Right lung (tissue), 10 donors: ENCODE measurements at places on chromosomes 5 and 9. TPM values are rescaled to one million over a fixed set of nuclear protein-coding genes. Genes with fewer than 3 reads are reported as not detected.

- DNase-seq = no peak
These were observed 10.8 kb downstream of the DMAC1 start for GRCh38 chr9:7788772-7789171.

DNA sequence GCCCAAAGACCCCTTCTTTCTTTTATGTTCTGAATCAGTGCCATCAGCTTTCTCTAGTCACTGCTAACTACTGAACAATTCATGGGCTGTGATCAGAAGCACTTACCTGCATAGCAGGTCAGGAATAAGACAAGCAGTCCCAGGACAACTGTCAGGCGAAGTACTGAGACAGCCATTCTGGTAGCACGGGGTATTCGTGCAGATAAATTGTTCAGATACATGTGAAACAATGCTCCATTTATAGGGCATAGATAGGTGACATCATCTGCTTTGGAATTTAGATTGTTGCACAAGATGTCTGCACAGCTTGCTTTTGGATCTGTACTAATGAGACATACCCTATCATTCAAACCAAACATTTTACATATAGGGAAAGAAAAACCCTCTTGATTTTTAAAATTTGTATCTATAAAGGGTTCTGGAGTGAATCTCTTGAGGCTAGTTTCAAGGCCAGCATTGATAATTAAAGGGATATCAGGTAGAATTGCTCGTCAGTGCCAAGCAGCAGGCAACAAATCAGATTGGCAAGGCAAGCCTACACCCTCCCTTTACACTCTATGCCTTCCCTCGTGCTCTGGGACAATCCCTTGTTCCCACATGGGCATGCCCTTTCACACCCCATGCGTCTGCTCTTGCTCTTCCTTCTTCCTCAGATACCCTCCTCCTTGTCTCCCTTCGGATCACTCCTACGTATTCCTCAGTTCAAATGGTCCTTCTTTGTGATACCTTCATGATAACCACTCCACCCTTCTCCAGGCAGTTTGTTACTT is at the start of gene C5orf46:
TSS of gene C5orf46 (minus strand) at position 213 of the 770 bp plus-strand sequence. CDS start at position 176, 37 bp downstream.
- no peak for DNase-seq

GRCh38 chr9:132472199-132472598 is 62.2 kb downstream of the CFAP77 start:
- DNase-seq = no peak

DNA sequence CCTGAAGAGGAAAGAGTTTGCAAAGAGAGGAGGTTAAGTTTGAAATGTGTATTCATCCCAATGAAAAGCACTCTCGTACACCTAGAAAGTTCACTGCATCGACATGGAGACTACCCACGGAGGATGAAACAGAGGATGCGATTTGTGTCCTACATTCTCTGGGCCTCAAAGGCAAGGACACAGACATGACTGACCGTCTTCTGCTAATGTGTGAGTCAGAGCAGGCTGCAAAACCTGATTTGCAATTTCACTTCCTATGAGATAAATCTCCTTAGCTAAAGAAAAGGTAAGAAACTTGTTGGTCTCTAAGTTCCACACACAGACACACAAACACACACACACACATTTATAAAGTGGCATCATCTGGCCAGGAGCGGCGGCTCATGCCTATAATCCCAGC is 98.6 kb downstream of the GNAQ start:
- no peak for DNase-seq

DNA sequence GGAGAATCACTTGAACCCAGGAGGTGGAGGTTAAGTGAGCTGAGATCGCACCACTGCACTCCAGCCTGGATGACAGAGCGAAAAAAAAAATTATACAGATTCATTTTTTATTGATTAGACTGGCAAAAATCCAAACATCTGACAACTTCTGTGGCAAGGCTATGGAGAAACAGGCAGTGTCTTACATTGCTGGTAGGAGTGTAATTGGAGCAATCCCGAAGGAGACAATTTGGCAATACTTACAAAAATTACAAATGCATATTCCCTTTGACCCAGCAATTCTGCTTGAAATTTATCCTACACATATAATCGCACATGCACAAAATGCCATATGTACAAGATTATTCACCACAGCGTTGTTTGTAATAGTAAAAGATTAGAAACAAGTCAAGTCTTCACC is 86.8 kb downstream of the MAPKAP1 start:
- DNase-seq = no peak

GRCh38 chr5:163760498-163760897 is 255.1 kb downstream of the MAT2B start:
- DNase-seq = no peak

GRCh38 chr5:90866915-90867731 is 308.5 kb downstream of the ADGRV1 start:
- DNase-seq = no peak

DNA sequence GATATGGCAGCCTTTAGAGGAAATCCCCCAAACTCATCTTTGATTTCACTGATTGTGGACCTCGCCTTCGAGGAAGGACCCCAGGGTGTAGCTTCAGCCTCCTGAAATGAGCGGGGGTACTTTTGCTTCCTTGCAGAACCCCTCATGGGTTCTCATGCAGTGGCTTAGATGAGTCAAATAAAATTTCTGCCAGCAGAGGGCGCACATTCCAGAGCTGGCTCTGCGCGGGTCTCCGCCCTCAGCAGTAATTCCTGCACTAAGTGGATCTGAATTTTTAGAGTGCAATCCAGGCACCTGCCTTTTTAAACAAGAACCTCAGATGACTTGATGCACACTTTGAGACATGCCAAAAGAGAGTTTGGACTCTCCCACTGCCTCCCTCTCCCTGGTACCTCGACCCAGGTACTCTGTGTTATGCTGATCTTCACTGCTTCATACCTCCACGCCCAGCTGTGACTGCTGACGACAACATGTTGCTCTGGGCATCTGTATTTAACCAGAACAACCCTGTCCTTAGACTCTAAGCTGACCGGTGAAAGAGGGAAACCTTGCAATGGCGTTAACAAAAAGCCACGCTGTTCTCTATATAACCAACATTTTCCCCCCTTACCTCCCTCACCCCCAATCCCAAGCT is 7.3 kb downstream of the EGFLAM start:
- DNase-seq = no peak

GRCh38 chr5:448061-448765 is 5.2 kb downstream of the EXOC3 start:
- no peak for DNase-seq

DNA sequence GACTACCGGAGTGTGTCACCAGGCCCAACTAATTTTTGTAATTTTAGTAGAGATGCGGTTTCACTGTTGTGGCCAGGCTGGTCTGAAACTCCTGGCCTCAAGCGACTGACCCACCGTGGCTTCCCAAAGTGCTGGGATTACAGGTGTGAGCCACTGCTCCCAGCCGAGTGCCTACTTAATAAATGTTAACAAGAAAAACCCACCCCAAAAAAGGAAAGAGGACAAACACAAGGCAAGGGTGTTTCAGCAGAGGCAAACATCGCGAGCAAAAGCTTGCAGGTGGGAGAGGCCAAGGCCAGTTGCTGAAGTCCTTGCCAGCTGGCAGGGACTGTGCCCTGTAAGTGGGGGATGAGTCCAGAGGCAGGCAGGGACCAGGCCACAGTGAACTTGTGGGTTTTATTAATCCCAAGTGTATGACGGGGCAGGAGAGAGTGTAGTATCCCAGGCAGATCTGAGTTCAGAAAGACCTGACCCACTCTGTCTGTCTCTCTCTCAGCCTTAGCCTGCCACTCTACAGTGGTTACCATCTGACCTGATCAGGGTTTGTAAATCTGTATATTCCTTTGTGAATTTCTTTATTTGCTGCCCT is 6.4 kb upstream of the FPGS start:
- no peak for DNase-seq

DNA sequence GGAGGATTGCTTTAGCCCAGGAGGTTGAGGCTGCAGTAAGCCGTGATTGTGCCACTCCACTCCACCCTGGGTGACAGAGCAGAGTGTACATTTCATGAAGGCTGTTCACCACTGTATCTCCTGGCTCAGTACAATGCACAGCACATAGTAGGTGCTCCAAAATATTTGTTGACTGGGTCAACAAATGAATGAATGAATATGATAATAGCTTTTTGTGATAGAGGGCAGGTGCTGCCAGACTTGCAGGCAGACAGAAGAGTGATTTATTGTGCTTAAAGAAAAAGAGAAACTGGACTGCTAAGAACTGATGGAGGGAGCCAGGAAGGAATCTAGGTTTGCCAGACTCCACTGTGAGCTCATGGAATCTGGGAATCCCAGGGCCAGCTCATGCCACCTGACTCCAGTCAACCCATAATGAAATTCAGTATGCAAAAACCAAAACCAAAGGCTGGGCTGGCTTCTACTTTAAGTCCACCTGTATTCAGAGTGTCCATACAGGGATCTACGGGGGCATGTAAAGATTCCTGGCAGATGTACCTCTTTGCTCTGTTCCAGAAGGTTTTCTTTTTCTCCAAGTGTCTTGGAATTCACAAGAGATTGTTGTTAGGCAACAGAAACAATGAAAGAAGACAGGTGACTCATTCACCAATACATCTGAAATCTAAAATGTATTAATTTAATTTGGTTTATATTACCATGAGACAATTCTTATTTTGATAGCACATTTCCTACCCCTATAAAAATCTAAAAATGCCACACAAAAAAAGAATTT is 15.5 kb upstream of the CTNNA1 start:
- no peak for DNase-seq

DNA sequence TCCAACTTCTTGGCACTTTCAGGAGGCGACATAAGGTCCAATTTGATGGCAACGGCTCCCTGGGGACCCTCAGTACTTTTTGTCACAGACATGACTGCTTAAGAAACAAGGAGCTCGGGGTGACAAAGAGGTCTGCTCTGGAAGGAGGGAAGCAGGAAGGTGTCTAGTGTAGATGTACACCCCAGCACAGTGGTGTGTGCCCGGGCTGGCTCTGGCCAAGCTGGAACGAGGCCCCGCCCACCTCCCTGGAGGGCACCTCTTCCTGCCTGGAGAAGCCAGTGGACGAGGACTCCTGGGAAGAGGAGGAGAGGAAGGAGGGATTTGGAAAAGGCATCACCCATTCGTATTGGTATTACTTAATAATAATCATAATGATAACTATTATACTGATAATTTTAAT is at the start of gene SLC36A2:
TSS of gene SLC36A2 (minus strand) at position 191 of the 400 bp plus-strand sequence. CDS start at position 92, 99 bp downstream.
- no peak for DNase-seq

DNA sequence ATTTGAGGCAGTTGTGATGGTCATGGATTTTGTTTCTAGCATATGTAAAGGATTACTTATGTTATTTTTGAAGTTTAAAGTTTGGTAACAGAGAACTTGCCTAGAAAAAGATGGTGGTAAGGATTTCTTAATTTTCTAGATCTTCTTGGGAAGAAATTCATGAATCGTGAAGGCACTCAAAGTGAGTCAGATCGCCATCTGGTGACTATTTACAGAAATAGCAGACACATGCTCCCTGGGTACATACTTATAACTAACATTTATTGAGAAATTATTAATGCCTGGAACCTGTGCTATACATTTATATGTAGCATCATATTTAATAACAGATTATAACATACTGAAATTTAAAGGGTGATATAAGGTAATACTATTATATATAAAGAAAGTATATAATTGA is 299.7 kb downstream of the IZUMO3 start:
- DNase-seq = no peak

- no peak for DNase-seq
These were observed 22.9 kb upstream of the ABCA1 start for GRCh38 chr9:104950838-104951237.

DNA sequence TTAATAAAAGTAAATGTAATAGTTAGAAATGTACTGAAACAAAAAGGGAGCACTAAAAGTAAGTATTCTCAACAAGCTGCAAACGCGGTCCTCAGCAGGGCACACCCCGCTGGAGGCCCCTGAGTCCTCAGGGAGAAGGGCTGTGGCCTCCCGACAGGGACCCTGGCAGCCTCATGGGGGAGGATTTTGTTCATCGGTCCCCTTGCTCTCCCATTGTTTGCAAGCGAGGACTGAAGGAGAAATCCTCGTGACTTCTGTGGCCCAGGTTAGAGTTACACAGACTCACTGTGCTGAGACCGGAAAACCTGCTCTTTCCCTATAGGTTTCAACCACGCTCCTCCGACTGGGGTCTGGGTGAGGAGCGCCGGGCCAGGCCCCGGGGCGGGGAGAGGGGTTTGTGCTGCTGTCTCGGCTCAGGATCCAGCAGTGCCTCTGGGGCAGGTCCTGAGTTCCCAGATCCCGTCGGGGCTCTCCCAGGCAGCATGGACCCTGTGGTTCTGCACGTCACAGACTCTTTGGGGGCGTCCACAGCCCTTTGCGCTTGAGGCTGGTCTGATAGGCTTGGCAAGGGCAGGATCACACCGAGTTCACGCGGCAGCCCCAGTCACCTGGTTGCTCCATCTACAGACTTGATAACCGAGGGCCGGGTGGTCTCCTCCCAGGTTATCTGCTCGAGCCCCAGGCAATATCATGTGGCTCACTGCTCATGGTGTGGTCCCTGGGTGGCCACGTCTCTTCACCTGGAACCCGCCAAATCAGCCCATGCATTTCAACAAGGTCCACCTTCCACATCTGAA is 38.8 kb downstream of the MRPL36 start:
- no peak for DNase-seq

GRCh38 chr5:178476531-178476930 is 113.7 kb downstream of the COL23A1 start:
- no peak for DNase-seq

GRCh38 chr9:105144841-105145240 is 99.6 kb upstream of the SLC44A1 start:
- no peak for DNase-seq

- peak; percentile 76 for DNase-seq
These were observed 260.3 kb upstream of the KLF4 start for GRCh38 chr9:107749787-107750444.

- no peak for DNase-seq
These were observed 104.7 kb downstream of the GAS1 start for GRCh38 chr9:86842573-86842972.

DNA sequence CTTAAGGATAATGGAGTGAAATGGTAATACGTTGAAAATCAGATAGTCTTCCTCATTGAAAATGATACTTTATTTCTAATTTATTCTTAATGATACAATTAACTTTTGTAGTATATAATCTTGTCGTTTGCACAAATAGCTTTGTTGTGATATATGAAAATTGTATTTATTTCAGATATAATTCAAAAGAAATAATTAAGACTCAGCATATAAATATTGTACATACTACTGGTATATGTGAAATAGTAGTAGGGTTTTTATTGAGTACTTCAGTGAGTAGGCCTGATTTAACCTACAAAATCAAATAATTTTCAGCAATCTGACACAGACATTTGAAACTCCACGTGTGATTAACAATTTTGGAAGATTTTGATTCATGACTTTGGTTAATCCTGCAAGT is 4.8 kb downstream of the C5orf22 start:
- no peak for DNase-seq

DNA sequence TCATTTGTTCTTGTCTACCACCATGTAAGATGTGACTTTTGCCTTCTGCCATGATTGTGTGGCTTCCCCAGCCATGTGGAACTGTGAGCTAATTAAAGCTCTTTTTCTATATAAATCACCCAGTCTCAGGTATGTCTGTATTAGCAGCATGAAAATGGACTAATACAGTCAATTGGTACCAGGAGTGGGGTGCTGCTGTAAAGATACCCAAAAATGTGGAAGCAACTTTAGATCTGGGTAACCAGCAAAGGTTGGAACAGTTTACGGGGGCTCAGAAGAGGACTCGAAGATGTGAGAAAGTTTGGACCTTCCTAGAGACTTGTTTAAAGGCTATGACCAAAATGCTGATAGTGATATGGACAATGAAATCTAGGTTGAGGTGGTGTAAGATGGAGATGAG is 488.9 kb downstream of the ISL1 start:
- DNase-seq = no peak

Gene SLC34A3
- polyA plus RNA-seq = 0.84 TPM

Gene GPR151
- polyA plus RNA-seq = not detected

Gene MED27
- polyA plus RNA-seq = 15.3 TPM

Gene C9orf153
- 0.54 TPM for polyA plus RNA-seq

Gene GARIN3
- polyA plus RNA-seq = not detected

Gene RASA1
- polyA plus RNA-seq = 66.0 TPM

Gene LCN1
- not detected for polyA plus RNA-seq

Gene SOX30
- polyA plus RNA-seq = 0.23 TPM

Gene TXNDC15
- polyA plus RNA-seq = 72.2 TPM

Gene CREBRF
- 9.3 TPM for polyA plus RNA-seq
